ENCODE measurements at places on chromosomes 2 and 18.

DNA sequence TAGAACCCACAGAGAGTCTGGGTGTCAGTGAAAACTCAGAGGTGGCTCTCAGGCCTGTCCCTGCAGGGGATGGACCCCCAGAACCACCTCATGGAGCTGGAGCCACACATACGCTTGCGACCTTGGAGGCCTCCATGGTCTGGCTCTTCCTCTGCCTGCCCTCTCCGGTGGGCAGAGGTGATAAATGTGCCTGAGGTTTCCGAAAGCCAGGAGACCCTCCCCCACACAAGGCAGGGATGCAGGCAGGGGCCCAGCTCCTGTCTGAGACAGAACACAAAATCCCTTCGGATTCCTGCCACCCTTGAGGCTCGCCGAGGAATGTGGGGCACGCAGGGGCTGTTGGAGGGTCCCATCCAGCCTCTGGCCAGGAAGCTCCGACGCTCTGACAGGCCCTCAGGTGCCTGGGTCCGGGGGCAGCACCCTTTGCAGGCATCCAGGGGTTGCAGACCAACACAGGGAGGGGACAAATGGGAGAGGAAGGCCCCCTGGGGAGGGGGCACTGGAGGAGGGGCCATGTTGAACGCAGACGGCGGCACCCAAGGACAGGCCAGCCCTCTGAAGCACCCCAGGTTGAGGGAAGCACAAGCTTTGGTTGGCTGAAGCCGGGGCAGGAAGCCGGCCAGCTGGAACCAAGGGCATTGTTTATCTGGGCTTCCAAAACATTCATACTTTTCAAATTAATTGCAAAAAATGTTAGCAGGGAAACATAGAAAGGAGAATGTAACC is 4.1 kb upstream of the SNED1 start:
- no peak for DNase-seq
- peaks cover 8% of the 10 kb centered on the region for H3K4me1 ChIP-seq
- H3K27ac ChIP-seq, result no peak overlapping the region
- H3K36me3 ChIP-seq, result no peaks in the 10 kb centered on the region
- no peak overlapping the region for H3K4me3 ChIP-seq

DNA sequence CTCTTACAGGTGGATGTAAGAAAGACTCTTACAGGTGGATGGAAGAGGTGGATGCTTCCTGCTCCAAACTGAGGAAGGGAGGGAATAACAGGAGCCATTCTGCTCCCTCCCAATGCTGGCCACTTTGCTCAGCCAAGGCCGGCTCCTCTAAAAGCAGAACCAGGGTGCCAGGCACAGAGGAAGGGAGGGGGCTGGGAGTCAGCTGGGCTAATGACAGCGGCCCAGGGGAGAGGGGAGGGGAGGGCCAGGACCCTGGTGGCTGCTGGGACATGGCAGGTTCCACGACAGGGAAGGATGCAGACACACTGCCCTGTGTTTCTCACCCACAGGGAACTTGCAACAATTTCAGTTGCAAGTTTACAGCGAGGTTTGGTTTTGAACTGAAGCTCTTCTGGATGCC is 173.4 kb downstream of the ANAPC1 start:
- no peak overlapping the region for H3K4me3 ChIP-seq
- peaks cover 17% of the 10 kb centered on the region for H3K4me1 ChIP-seq
- H3K27ac ChIP-seq, result no peak overlapping the region

- no peak overlapping the region for H3K27ac ChIP-seq
- H3K4me3 ChIP-seq, result no peak overlapping the region
- peaks cover 3% of the 10 kb centered on the region for H3K4me1 ChIP-seq
- peaks cover 29% of the 10 kb centered on the region for H3K27me3 ChIP-seq
- DNase-seq, result no peak
Measured at GRCh38 chr2:129975016-129975774, 4.3 kb upstream of the RAB6C start.

GRCh38 chr2:42800981-42801380 is 8.6 kb upstream of the HAAO start:
- H3K4me3 ChIP-seq, result no peak overlapping the region
- H3K36me3 ChIP-seq, result no peaks in the 10 kb centered on the region
- H3K27me3 ChIP-seq, result no peaks in the 10 kb centered on the region
- no peak for DNase-seq
- H3K27ac ChIP-seq, result no peak overlapping the region

GRCh38 chr2:227228061-227228667 is 63.7 kb downstream of the COL4A3 start:
- no peak for DNase-seq
- peaks cover 11% of the 10 kb centered on the region for H3K27me3 ChIP-seq
- H3K4me1 ChIP-seq, result no peaks in the 10 kb centered on the region
- H3K27ac ChIP-seq, result no peak overlapping the region

DNA sequence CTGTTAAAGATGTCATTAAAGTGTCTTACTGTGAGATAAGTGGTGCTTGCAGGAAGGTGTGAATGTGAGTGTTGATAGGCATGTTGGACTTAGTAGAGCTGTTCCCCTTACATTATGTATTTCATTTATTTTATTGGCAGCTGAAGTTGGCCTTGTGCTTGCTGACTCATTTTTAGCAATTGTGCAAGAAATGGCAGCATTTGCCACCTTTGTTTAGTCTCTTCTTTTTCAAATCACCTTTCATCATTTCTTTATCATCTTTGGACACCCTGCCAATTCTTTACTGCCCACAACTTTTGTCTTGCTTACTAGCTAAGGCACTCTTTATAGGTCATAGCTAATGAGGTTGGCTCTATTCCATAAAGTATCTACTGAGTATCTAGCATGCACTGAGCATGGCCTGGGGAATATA is 130.3 kb upstream of the LYPD6 start:
- H3K4me3 ChIP-seq, result no peak overlapping the region
- no peak overlapping the region for H3K27ac ChIP-seq
- no peaks in the 10 kb centered on the region for H3K4me1 ChIP-seq

- DNase-seq, result peak; percentile 82
- H3K36me3 ChIP-seq, result peaks cover 33% of the 10 kb centered on the region
- H3K27me3 ChIP-seq, result no peaks in the 10 kb centered on the region
- H3K4me3 ChIP-seq, result peak overlapping the region; percentile 8
- H3K4me1 ChIP-seq, result peaks cover 94% of the 10 kb centered on the region
- H3K27ac ChIP-seq, result peak overlapping the region; percentile 86
Measured at GRCh38 chr2:105802587-105802986, 57.9 kb downstream of the NCK2 start.

DNA sequence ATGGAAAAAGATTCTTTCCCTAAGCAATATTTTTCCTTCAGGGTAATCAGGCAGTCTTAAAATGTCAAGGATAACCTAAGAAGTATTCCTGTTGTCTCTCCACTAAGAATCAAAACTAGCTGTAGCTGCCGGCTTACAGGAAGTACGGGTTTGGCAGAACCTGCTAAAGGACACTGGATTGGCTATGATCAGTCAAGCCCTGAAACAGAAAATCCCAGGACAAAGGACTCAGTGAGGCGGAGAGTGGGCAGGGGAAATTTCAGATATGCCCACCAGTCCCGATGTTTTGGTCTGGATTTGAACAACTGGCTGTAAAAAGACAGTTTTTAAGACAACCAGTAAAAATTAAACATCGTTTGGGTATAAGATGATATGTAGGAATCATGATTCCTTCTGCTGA is 155.7 kb downstream of the HDAC4 start:
- H3K27me3 ChIP-seq, result no peaks in the 10 kb centered on the region
- no peak overlapping the region for H3K27ac ChIP-seq
- H3K4me3 ChIP-seq, result no peak overlapping the region
- peaks cover 65% of the 10 kb centered on the region for H3K4me1 ChIP-seq
- peaks cover 1% of the 10 kb centered on the region for H3K36me3 ChIP-seq

GRCh38 chr2:48283586-48284269 is 246.2 kb upstream of the STON1 start:
- no peak for DNase-seq
- no peaks in the 10 kb centered on the region for H3K4me1 ChIP-seq
- H3K36me3 ChIP-seq, result no peaks in the 10 kb centered on the region
- no peak overlapping the region for H3K4me3 ChIP-seq
- H3K27ac ChIP-seq, result no peak overlapping the region
- H3K27me3 ChIP-seq, result no peaks in the 10 kb centered on the region

DNA sequence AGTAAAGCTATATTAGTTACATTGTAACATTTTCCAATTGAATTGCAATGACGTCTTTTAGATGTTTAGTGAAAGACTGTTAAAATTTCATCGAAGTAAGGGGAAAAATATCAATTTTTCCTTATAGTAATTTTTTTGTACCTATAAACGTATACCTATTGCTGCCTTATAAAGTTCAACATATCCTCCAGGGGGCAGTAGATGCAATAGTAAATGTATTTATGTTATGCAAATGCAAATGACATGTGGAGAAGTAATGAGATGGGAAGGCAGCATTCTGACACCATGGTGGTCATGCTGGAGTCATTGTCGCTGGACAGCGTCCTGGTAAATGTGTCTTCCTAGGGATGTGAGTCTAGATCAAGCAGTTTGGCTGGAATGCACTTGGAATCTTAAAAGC is 38.7 kb downstream of the MSTN start:
- no peaks in the 10 kb centered on the region for H3K4me1 ChIP-seq
- no peak for DNase-seq
- H3K27me3 ChIP-seq, result peaks cover 15% of the 10 kb centered on the region
- H3K27ac ChIP-seq, result no peak overlapping the region
- H3K36me3 ChIP-seq, result no peaks in the 10 kb centered on the region

DNA sequence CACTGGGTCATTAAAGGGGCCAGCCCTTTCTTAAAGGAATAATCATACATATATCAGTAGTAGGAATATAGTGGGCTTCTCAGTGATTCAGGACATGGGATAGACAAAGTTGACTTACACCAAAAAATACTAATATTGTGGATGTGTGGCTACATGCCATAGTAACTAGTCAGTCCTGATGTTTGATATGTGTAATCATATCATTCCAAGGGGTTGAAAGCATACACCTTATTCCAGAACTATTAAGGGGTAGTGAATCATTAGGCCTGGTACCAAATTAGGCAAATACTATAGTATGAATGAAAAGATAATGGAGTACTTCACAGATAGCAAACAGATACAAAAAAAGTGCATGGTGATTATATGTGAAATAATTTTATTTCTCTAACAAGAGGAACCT is 814.9 kb upstream of the NRXN1 start:
- no peak overlapping the region for H3K4me3 ChIP-seq
- no peaks in the 10 kb centered on the region for H3K36me3 ChIP-seq
- no peaks in the 10 kb centered on the region for H3K27me3 ChIP-seq
- no peak for DNase-seq

DNA sequence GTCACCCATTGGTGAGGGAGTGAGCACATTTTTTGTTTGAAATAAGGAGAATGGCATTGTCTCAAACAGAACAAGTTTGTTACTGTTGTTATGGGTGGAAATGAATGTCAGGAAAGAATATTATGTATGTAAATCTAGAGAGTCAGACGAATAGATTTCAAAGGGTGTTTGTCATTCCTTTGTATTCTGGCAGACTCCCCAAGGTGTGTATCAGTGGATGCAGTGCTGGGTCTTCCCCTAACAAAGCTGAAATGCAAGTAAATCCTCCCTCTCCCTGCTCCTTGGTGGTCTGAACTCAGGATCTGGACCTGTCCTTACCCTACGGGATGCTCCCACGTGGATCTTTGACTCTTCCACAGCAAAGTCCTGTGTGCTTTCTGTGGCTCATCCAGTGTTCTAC is 139.5 kb upstream of the ZNF516 start:
- H3K4me3 ChIP-seq, result no peak overlapping the region
- H3K36me3 ChIP-seq, result no peaks in the 10 kb centered on the region
- DNase-seq, result no peak

DNA sequence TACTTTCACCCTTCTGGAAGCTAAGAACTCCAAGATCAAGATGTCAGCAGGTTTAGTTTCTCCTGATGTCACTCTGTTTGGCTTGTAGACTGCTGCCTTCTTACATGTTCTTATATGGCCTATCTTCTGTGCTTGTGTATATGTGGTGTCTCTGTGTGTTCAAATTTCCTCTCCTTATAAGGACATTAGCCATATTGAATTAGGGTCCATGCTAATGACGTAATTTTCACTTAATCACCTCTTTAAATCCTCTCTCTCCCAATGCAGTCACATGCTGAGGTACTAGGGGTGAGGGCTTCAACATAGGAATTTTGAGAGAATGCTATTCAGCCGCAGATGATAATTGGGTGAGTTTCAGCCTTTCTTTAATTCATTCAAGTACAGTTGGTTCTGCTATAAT is 458.3 kb upstream of the SYT4 start:
- no peaks in the 10 kb centered on the region for H3K27me3 ChIP-seq
- no peak overlapping the region for H3K4me3 ChIP-seq
- DNase-seq, result no peak
- H3K4me1 ChIP-seq, result no peaks in the 10 kb centered on the region
- no peaks in the 10 kb centered on the region for H3K36me3 ChIP-seq

GRCh38 chr2:201955702-201956141 is 77.9 kb upstream of the FZD7 start:
- DNase-seq, result no peak
- H3K27ac ChIP-seq, result no peak overlapping the region
- H3K36me3 ChIP-seq, result no peaks in the 10 kb centered on the region
- no peaks in the 10 kb centered on the region for H3K27me3 ChIP-seq
- no peaks in the 10 kb centered on the region for H3K4me1 ChIP-seq

DNA sequence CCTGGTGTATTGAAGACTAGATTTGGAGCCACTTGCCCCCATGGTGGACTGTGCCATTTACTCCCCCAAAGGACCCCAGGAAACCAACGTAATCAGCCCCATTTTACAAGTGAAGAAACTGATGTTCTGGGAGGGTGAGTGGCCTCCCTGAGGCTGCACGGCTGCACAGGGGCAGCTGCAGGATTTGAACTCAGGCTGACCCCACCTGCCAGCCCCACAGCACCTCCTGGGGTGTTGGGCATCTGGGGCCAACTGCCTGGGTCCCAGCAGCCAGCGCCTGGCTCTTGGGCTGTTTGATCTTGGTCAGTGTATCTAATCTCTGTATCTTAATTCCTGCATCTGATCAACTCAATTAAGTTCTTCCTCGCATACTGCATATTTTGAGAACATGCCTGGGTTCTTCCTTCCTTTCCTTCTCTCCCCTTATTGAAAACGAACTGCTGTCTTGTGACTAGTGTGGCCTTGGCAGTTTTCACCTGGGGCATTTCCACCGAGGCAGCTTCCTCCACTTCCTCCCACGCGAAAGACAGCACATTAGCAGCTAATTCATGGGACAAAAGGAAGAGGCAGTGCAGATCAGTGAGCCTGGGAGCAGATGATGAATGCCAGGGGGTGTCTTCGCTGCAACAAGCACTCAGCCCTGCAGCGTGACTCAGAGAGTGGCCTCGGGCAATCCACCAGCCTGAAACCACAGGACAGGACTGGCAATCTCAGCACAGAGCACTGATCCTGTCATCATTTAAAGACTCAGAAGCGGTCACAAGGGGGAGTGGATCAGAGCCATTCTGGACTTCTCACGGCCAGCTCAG is 184.1 kb upstream of the RAB12 start:
- H3K27ac ChIP-seq, result no peak overlapping the region
- DNase-seq, result no peak
- H3K36me3 ChIP-seq, result no peaks in the 10 kb centered on the region
- no peaks in the 10 kb centered on the region for H3K4me1 ChIP-seq

DNA sequence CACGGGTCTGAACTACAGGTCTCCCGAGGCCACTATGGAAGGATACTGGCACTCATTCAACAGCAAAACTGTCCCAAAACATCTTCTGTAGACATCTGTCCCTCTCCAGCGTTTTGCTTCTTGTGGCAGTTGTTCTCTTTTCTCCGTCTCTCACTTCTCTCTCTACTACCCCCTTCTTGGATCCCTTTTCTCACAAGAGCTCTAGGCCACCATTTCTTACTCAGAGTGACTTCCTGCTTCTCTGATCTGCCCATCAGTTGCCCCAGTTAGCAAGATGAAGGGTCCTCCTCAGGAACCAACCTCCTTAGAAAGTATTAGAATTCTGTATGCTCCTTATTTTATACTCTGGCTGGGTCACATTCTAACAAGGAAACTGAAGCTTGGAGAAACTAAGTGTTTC is 32.6 kb downstream of the BCL2 start:
- no peak overlapping the region for H3K4me3 ChIP-seq
- no peaks in the 10 kb centered on the region for H3K27me3 ChIP-seq
- H3K4me1 ChIP-seq, result peaks cover 17% of the 10 kb centered on the region
- H3K27ac ChIP-seq, result no peak overlapping the region
- DNase-seq, result no peak
- H3K36me3 ChIP-seq, result peaks cover 33% of the 10 kb centered on the region
